Activated gamma-delta T cell treated with Interleukin-2 at 50 U/mL for 16 hours (primary cell): ENCODE measurements at places on chromosomes 1 and 21.

- DNase-seq, result no peak
Observed at GRCh38 chr1:213541641-213542040, 446.1 kb upstream of the PROX1 start.

GRCh38 chr21:33018707-33019465 lies 6.8 kb upstream of the OLIG2 start:
- no peak for DNase-seq

DNA sequence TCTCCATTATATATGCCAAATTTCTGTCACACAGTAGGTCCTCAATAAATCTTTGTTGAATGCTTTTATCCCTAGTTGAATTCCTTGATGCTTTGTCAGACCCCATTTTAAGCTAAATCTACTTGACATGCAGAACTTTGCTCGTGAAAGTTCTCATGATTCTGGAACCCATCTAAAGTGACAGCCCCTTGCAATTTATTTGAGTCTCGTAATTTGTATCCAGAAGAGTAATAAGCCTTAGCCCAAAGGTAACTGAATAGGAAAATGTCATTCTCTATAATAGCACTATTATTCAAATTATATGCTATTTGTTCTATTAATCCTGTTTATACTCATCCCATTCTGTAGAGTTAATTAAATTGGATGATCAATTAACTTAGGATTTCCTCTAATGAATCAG lies 466.6 kb upstream of the OLFM3 start:
- no peak for DNase-seq

- no peak for DNase-seq
Observed at GRCh38 chr1:167173516-167174184, 47.0 kb upstream of the POU2F1 start.

GRCh38 chr1:222462601-222463000 lies 85.3 kb downstream of the HHIPL2 start:
- DNase-seq, result no peak

- no peak for DNase-seq
Observed at GRCh38 chr1:37718901-37719571, 26.7 kb downstream of the CDCA8 start.

DNA sequence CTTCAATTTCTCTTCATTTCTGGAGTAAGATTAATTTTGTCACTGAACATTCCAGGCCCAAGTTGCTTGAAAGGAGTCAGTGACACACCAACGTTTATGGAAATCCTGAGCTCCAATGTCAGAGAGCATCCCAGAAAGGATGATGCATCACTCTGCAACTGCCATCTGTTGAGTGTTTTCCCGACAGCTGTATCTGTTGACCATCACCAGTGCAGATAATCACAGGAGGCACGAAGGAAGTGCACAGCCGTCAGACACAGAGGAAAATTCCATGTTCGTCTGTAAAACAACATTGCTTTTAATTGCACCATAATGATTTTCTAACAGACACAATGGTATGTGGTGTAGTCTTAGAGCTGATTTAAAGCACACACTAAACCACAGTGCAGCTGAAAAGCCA lies 376.7 kb upstream of the ADGRL2 start:
- DNase-seq, result no peak

DNA sequence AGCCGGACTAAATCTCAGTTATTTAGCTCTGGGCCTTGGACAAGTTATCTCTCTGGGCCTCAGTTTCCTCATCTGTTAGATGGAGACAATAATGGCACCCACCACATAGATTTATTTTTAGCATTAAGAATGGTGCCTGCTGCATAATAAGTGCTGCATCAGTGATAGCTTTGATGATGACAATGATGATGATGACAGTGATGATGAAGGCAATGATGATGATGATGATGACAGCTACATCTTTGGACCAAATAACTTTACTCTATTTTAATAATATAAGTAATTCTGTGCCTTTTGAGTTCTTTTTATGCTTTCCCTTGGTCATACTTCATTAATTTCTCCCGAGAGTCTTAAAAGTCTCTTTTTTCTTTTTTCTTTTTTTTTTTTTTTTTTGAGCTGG lies 143.4 kb downstream of the C1orf21 start:
- no peak for DNase-seq

DNA sequence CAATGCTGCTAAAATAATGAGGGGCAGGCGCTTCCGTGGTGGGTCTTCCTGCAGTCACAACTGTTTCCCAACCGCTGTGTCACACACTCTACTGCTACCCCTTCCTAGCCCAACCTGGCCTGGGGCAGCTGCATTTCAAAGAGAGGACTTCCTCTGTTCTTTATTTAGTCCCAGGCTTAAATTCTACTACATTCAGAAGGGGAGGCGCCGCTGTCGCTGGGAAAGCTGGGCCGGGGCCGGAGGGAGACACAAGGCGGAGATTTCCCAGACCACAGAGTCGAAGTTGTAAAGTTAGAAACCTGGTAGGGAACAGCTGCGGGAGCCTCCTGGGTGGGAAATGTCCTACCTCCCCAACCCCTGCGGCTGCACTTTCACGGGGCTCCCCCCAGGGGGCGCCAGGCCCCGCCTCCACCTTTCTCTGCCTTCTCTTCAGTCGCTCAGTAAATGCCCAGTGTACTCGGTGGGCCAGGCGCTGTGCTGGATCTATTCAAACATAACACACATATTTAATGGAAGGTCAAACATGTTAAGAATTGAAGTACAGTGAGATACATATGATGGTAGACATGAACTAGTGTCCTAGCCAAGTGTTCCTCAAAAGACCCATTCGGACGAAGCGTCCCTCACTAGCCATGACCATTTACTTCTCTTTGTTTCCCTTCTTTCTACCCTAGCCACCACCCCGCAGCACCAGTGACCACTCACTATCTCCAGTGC lies 23.1 kb downstream of the DYRK3 start:
- DNase-seq, result peak; percentile 24

GRCh38 chr1:104056786-104057185 lies 307.1 kb downstream of the AMY1C start:
- DNase-seq, result no peak

DNA sequence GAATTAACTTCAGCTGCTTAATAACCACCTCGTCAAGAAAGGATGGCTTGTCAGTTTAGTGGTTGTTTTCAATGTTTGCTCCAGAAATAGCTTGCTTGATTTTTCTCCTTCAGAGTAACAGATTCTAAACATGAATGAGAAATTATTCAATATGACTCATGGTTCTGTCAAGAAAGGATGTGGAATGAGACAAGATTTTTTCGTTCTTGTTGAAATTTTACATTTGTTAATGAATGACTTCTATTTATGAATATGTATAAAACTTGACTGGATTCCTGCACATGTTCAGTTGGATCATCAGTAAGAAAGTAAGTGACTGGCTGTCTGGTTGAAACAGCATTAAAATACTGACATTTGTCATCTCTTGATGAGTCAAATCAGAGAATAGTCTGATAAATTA lies 38.3 kb downstream of the IFI44 start:
- DNase-seq, result no peak

- no peak for DNase-seq
Observed at GRCh38 chr1:74641876-74642275, 31.7 kb downstream of the ERICH3 start.
